ENCODE measurements at places on chromosomes 16 and 17.
A peak's percentile ranks its signal among the peaks of the same experiment; 100 is the strongest.

DNA sequence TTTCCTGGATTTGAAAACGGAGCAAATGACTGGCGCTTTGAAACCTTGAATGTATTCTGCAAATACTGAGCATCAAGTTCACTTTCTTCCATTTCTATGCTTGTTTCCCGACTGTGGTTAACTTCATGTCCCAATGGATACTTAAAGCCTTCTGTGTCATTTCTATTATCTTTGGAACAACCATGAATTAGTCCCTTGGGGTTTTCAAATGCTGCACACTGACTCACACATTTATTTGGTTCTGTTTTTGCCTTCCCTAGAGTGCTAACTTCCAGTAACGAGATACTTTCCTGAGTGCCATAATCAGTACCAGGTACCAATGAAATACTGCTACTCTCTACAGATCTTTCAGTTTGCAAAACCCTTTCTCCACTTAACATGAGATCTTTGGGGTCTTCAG, 32.3 kb downstream of the BRCA1 start:
- DNase-seq = no peak

DNA sequence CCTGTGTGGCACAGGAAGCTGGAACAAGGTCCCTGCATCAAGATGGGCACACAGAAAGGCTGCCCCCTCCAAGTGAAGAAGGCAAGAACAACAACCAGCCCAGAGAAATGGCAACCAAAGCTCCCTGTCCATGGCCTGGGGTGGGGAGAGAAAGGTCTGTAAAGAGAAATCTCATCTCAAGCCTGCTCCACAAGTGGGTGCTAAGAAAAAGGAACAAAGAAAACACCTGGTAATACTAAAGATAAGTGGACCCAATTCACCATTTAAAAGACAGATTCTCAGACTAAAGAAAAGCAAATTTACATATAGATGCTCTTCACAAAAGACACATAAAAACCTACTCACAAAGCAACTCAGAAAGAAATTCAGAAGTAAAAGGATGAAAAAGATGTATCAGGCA, 107.4 kb downstream of the PARN start:
- no peak for DNase-seq

- DNase-seq = no peak
Observed at GRCh38 chr16:63385714-63386432, 1349.6 kb upstream of the CDH8 start.

DNA sequence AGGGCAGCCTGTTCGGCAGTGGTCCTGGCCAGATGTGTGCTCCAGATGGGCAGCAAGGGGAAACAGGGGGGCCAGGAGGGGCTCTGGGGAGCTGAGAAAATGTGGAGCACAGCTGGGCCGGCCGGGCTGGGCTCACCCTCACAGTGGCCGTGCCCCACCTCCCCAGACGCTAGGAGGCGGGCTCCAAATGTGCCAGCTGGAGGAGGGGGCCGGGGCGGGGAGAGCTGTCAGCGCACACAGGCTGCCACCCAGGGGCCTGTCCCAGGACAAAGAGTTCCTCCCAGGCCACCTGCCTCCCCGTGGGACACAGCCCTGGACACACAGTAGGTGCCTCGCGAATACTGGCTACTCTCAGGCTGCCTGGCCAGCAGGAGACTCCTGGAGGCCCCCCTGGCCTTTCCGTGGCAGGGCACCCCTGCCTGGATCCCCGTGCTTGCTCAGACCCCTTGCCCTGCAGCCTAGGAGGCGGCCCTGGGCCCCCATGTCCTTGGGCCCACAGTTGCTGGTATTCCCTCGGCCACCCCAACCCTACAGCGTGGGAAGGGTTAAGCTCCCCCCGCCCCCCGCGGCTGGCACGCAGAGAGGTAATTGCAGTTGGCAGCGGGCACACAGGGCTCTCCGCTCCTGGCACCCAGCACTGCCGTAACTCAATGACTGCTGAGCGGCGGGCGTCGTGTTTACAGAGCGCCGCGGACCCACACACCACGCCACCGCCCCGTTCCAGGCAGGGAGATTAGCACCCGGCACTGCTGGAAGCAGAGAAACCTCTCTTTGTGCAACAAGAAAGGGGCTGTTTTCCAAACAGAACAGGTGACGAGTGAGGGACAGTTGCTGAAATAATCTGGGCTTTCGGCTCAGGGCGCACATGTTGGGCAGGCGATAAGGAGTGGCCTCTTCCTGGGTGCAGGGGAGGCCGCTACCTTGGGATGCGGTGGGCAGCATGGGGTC, 32.2 kb downstream of the BAHCC1 start:
- DNase-seq = no peak

- DNase-seq = no peak
Observed at GRCh38 chr16:67486805-67487204, 3.5 kb upstream of the AGRP start.

DNA sequence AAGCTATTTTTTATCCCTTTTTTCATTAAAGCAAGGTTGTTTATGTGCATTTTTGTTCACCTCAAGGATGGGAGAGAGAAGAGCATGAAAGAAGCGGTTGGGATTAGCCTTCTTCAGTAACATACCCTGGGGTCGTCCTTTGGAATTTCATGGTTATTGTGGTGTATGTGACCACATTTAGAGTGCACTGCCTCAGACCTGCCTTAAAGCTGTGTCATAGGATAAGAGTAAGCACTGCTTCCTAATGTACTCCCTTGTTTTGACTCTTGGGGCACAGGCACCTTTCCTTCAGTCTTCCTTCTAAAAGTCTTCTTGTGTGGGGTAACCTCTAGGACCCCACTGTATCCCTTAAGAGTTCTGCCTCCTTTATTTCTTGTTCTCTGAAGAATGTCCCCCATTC, 28.9 kb downstream of the TNRC6A start:
- no peak for DNase-seq

DNA sequence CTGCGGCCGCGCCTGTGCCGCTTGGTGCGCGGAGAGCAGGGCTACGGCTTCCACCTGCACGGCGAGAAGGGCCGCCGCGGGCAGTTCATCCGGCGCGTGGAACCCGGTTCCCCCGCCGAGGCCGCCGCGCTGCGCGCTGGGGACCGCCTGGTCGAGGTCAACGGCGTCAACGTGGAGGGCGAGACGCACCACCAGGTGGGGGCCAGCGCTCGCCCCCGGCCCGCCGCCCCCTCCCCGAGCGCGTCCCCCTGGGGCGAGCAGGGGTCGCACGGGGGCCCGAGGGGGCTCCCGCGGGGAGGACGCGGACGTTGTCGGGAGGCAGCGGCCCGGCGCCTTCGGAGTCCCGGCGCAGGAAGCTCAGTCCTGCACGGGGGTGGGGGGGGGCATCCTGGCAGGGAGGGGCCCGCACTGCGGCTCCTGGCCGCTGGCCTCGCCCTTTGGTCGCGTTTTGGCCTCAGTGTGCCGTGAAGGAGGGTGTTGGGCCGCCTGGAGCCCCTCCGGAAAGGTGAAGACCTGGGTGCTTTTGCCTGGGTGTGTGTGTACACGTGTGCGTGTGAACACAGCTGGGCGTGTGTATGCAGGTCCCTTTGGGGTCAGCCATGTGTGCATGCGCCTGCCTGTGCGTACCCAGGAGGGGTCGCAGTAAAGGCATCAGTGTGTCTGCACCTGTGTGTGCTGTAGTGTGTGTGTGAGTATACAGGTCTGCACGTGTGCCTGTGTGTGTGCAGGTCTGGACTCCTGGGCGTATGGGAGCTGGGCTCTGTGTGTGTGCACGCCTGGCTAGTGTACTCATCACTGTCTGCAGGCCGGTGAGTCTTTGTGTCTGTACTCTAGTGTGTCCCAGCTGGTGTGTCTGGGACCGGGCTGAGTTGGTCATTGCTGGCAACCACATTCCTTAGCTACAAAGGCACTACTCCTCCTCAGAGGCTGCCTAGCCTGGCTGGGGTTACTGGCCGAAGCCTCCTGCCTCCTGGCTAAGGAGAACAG, 615 bp downstream of the NHERF2 start:
- no peak for DNase-seq

DNA sequence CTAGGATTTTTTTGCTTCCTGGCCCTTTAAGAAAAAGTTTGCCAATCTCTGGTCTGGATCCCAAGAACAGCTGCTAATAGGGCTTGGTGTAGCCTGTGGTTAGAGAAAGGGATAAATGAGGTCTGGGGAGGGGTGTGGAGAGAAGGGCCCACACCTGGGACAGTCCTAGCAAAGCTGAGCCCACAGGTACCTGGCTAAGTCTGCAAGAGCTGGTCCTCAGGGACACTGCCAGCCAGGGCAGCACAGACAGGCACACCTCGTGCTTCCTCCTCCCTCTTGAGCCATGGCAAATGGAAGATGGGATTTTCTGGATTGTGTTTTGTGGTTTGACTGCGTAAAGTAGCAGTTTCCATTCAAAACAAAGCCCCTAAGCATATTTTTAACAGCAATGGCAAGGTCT, 217.5 kb downstream of the SOX9 start:
- DNase-seq = no peak

DNA sequence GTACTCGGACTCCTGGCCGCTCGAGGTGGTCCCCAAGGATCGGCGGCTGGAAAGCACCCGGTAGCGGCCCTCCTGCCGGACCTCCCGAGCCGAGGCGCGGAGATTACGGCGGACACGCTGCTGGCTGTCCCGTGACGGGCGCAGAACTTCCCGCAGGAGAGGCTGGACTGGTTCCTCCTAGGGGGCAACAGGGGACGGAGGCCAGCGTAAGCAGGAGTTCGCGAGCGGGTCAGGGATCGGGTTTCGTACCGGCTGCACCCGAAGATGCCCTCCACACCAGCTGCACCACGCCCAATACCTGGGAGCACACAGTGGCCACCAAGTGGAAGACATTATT, 341 bp downstream of the SLC7A6OS start:
- DNase-seq = no peak

GRCh38 chr17:71412803-71413202, 708.0 kb upstream of the SOX9 start:
- DNase-seq = no peak

- no peak for DNase-seq
Observed at GRCh38 chr17:33335491-33336173, 42.5 kb upstream of the ASIC2 start.

- DNase-seq = no peak
Observed at GRCh38 chr17:50887705-50888245, 21.6 kb upstream of the TOB1 start.

- peak; percentile 90 for DNase-seq
Observed at GRCh38 chr17:38898812-38899348, 26.5 kb upstream of the LASP1NB start.

DNA sequence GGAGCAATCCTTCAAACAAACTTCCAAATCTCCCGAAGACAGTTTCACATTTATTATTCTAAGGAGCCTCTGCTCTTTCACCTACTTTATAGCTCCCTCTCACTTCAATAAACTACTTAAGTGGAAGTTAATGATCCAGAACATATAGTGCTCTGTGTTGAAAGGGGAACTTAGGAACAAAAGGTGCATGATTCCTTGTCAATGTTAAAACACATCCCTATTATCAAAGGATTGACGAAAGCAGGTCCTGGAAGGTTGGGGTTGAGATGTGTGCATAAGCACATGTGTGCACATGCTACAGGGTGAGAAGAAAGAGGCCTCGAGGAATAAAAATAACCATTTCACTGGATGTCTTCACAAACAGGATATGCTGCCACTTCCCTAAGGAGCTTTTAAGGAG, 170.3 kb downstream of the SLC39A11 start:
- no peak for DNase-seq

DNA sequence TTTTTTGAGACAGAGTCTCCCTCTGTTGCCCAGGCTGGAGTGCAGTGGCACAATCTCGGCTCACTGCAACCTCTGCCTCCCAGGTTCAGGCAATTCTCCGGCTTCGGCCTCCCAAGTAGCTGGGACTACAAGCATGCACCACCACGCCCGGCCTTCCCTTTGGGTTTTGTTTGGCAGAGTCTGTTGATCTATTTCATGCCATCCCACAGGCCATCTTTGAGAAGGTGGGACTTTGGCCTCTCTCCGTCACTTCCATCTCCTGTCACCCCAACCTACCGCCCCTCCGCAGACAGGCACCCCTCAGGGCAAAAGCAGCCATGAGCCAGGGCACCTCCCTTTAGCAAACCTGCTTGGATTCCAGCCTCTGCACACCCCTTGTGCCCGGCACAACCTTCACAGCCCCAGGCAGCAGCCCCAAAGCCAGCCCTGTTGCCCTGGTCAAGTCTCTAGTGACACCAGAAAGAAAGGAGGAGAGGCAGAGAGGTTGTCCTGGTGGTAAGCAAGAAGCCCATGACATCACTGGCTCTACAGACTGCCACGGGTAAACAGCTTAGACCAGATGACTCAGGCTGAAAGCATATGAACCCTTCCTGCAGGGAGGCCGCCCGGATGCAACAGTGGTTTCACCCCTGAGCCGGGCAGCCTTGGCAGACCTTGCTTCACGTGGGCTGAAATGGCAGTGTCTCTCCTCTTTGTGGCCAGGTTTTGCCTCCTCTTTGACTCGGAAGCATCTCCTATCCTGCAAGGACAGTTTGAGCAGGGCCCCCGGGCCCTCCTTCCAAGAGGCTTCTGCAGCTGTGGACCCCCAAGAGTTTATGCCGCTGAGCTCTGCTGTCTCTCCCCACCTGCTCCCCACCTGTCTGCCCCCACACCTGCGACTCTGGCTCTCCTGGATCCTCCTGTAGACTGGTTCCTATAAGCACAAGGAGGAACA, 8.1 kb upstream of the TIMP2 start:
- DNase-seq = peak; percentile 50

GRCh38 chr17:8485491-8485890, 49.8 kb downstream of the NDEL1 start:
- DNase-seq = no peak

DNA sequence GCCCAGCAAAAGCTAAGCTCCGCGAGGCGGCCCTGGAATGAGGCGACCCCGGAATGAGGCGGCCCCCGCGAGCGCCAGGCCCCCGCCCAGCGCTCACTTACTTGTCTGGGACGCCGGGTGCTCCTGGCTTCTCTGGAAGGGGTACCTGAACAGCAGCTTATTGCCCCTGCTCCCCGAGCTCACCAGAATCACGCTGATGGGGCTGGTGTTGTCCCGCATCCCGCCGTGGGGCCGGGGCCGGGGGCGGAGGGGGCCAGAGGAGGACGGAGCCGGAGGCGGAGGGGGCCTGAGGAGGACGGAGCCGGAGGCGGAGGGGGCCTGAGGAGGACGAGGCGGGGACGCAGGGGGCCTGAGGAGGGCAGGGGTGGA, 440 bp downstream of the NPRL3 start:
- DNase-seq = peak; percentile 20

DNA sequence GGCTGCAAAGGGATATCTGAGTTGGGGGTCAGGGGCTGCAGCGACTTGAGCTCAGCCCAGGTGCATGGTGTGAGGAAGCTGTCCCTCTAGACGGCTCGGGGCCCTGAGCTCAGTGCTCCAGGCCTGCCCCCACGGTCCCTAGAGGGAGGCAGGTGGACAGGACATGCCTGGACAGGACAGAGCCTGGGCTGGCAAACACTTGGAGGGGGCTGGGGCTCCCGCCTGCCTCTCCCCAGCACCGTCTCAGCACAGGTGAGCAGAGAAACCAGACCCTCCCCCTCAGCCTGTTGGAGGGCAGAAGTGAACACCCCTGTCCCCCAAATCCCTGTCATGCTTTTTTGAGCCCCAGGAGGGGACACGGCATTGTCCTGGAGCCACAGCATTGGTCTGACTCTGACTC, 11.4 kb upstream of the SLC38A10 start:
- no peak for DNase-seq

All from stimulated activated CD4-positive, alpha-beta T cell treated with anti-CD3 and anti-CD28 coated beads, Interleukin-4, amount 100 ng/mL, for 24 hours (primary cell).